ENCODE measurements at places on chromosomes 7 and 10.

DNA sequence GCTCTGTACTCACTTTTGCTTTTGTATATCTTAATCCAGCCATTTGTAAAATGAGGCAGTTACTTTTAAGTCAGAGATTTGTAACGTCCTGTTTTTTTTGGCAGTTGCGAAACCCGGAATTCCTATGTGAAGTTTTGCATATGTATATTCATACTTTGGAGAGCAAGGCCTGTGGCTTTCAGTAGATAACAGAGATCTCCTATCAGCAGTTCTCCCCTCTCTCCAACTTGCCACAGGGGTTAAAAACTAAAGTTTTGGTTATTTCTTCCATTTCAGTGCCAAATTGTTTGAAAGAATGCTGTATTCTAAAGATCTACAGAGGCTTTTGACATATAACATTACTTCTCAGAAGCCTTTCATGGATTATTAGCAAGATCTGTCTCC is 102.4 kb downstream of the EXOC4 start:
- DNase-seq, result peak; percentile 83

GRCh38 chr7:20223356-20223755 is 6.2 kb upstream of the MACC1 start:
- no peak for DNase-seq

DNA sequence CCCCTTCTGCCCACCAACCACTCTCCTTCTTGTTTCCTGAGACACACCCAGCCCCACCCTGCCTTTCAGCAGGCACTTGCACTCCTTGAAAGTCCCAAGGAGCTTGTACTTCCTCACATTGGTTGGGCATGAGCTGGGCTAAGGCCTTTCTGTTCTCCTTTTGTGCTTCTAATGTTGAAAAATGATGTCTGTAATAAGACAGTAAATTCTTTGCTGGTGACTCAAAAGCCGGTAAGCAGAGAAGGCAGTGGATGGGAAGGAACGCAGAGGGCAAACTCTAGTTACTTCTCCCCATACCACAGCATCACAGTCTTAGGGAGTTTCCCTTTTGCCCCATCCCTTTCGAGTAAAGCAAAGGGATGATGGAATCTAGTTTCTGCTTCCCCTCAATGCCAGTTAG is 185.6 kb downstream of the PLXNA4 start:
- DNase-seq, result peak; percentile 10

DNA sequence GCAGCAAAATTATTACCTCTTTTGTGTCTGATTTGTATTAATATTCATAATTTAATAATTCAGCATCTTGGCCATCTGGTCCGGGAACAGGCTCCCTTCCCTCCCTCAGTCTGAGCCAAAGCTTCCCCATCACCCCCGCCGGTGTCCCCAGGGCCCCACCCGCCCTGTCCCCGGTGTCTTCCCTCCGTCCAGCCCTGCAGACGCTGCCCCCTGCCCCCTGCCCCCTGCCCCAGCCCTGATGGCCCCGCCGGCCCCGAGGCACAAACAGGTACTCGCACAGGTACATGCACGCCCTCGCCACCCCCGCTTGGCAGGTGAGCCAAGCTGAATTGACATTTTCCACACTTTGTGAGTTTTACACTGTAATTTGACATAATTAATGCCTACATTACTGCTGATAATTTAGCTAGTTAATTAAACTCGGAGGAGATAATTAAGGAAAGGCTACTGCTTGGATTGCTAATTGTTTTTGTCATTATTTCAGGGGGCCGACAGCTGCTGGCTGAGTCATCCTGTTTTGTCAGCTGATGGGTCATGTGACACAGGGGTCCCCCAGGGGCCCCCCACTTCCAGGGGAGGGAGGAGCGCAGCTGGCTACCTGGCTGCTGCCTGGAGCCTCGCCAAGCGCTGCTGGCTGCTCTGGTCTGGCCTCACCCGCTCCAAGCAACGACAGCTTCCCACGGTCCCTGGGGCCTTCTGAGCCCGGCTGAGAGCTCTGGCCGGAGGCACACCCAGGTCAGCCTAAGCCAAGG is 36.6 kb downstream of the MICALL2 start:
- DNase-seq, result no peak

GRCh38 chr10:71083716-71083975 is 128.7 kb upstream of the UNC5B start:
- no peak for DNase-seq

DNA sequence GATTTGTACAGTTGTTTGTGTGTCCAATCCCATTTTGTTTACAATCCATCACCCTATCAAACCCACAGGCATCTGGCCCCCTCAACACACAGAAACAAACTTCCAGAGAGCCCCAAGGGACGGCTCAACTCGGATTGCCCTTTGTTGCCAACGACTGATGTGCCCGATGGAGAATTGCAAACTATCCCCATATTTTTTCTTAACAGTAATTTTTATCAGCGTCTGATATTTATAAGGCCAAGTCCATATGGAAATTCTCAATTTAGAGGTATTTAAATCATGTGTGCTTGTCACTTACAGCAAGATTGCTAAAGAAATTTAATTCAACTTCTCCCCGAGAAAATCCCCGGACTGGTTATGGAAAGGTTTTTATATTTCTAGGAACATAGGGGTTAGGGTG is 113.9 kb upstream of the NPS start:
- no peak for DNase-seq

GRCh38 chr10:93420944-93421825 is 60.9 kb downstream of the MYOF start:
- DNase-seq, result no peak

GRCh38 chr10:11046776-11047160 is 29.1 kb downstream of the CELF2 start:
- no peak for DNase-seq

DNA sequence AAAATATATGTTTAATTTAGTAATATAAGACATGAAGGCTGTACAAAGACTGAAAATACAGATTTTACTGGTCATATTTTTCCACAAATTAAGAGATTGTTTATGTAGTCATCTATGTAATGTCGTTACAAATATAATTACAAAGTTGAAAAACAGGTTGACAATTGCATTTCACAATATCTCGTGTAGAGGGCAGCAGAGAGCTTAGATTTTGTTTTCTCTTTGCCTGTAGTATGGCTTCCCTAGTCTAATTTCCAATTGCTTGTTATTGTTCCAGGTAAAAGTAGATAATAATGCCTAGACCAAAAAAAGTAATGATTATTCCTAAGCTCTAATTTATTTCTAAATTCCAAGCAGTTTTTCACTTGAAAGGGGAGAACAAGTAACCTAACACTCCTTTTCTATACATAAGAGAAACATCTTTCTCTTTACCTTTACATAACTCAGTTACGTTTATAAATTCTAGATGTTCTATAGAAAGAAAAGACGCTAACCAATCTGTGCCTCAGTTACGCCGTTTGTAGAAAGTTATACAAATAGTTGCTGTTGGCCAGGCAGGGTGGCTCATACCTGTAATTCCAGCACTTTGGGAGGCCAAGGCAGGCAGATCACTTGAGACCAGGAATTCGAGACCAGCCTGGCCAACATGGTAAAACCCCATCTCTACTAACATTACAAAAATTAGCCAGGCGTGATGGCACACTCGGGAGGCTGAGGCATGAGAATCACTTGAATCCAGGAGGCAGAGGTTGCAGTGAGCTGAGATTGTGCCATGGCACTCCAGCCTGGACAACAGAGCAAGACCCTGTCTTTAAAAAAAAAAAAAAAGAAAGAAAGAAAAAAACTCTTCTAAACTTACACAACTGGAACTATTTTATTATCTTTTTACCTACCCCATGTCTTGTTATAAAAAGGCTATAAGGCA is 30.0 kb downstream of the NET1 start:
- peak; percentile 50 for DNase-seq

DNA sequence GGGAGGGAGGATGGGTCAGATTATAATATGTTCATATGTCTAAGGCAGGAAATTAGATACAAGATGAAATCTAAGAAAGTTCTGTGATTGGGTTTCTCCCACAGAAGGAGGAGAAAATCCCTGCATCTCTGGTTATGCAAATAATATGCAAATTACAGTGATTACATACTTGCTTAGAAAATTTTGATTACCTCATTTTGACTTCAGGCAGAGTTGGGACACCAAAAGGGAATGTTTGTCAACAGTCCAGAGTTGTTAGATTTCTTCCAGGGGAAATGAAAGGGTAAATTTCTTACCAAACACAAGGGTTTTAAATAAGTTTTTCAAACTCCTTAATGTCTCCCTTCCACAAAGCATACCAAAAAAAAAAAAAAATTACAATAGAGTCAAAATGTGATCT is 101.4 kb upstream of the STEAP1B start:
- no peak for DNase-seq

DNA sequence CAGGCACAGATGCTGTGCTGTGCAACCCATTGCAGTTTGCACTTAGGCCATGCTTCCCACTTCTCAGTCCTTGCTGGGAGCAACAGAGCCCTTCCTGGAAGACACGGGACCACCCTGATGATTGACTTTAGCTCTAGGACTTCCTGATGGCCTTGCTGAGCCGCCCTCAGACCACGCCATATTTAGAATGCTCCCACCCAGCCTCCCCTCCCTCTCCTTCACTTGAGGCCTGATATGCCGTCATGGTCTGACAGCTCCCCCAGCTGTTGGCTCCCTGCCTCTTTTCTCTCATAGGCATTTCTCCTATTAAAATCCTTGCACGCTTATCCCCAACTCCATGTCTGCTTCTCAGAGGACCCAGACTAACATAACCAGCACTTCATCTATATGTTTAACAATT is 29.4 kb upstream of the GATAD1 start:
- no peak for DNase-seq

DNA sequence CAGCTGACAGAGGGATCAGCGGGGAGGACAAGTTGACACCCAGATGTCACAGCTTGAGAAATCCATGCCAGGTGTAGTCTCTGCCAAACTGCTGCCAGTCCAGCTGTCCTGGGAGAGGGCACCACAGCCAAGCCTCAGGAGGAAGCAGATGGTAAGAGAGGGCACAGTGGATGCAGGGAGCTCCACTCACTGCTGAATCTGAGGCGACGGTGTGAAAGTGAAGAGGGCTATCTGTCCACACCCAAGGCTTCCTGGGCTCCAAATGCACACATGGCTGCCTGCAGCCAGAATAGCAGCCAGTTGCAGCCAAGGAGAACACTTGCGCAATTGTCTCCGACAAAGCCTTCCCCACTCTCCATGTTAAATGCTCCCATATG is 502.4 kb downstream of the GRID1 start:
- DNase-seq, result no peak

DNA sequence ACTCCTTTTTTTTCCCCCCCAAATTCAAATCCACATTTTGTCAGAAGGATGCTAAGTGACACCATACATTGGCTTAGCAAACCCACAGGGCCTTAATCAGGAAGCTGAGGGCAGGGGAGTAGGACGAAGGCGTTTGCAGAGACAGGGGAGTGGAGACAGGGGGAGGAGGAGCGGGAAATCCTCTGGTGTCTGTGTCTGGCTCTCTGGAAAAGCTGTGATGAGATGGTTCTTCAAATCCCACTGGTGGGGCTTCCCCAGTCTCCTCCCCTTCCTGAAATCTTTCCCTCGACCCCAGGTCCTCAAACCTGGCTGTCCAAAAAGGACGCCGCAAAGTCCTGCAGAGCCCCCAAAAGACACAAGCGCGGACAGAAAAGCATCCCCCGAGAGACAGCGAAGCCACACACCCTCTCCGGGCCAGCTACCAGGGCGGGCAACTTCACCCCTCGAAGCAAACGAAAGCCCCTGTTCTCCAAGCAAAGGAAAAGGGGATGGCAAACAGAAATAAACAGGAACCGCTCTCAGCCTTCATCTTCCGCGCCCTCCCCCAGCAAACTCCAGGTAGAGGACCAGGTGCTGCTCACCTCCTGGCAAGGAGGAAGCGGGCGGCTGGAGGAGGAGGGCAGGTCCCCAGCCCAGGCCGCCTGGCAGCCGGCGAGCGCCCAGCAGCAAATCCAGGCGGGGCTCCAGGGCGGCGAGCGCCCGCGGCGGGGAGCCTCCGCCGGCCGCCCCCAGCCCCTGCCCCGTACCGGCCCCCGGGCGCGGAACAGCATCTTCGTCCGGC is 520 bp downstream of the ELAPOR2 start:
- DNase-seq, result no peak

DNA sequence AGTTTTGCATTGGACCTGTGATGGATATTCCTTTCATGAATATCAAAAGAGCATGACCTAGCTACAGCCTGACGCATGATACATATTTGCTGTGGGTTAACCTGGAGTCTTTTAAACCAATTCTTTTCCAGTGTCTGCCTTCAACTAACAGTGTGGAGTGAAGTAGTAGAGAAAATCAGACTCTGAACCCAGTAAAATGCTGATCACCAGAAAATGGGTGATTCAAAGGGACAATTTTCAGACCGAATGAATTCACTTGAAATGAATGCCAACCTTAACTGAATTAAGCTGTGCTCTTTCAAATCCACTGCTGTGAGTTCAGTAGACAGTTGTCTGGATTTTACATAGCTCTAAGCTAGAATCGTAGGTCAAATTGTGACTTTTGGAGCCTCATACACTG is 123.0 kb downstream of the CDK14 start:
- DNase-seq, result no peak

GRCh38 chr7:99102361-99102760 is 41.5 kb downstream of the SMURF1 start:
- no peak for DNase-seq

GRCh38 chr10:4194231-4194630 is 409.2 kb upstream of the KLF6 start:
- DNase-seq, result peak; percentile 12

DNA sequence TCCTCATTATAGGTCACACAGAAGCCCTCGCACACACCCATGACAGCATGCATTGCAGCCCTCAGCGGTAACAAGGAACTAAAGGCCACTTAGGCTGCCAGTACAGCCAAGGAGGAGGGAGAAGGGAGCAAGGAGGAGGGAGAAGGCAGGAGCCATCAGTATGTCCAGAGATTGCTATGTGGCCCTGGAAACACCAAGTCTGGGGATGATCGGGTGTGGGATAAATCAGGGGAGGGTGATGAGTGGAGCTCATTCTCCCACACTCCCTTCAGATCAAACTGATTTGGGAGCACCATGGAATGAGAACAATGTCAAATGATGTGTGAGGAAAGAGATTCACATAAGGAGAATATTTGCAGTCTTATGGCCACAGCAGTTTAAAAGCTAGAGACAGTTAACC is 350.9 kb downstream of the TNS3 start:
- no peak for DNase-seq

GRCh38 chr10:62433181-62433692 is 59.1 kb downstream of the ZNF365 start:
- peak; percentile 97 for DNase-seq

- DNase-seq, result no peak
Measured at GRCh38 chr10:101118031-101118430, 13.1 kb upstream of the TLX1 start.

GRCh38 chr7:44631458-44632115 is 25.2 kb downstream of the OGDH start:
- DNase-seq, result no peak

Data from brain microvascular endothelial cell (primary cell).